ENCODE measurements at places on chromosomes 4 and X. TPM values are rescaled to one million over a fixed set of nuclear protein-coding genes. Genes with fewer than 3 reads are reported as not detected.

The RRAGB gene
- 71.4 TPM for polyA plus RNA-seq

The NUDT10 gene
- polyA plus RNA-seq = 29.5 TPM

The CPZ gene
- polyA plus RNA-seq = 11.9 TPM

The APOOL gene
- polyA plus RNA-seq = 21.3 TPM

The MMRN1 gene
- polyA plus RNA-seq = 3.7 TPM

The MAGEA9B gene
- polyA plus RNA-seq = not detected

The AADAT gene
- 34.6 TPM for polyA plus RNA-seq

The NAP1L5 gene
- 255 TPM for polyA plus RNA-seq

The RRH gene
- polyA plus RNA-seq = 0.59 TPM

The PCSK1N gene
- polyA plus RNA-seq = 481 TPM

The NLGN3 gene
- 127 TPM for polyA plus RNA-seq

The LEF1 gene
- 28.5 TPM for polyA plus RNA-seq

The HSD17B13 gene
- polyA plus RNA-seq = 1.4 TPM

The ANK2 gene
- 231 TPM for polyA plus RNA-seq

The CXorf38 gene
- polyA plus RNA-seq = 7.2 TPM

The LRCH2 gene
- 16.0 TPM for polyA plus RNA-seq

The TRIM75 gene
- polyA plus RNA-seq = not detected

The ZNF674 gene
- polyA plus RNA-seq = 7.4 TPM

The RNF150 gene
- polyA plus RNA-seq = 20.4 TPM

The RAB40A gene
- 3.0 TPM for polyA plus RNA-seq

The SSX3 gene
- polyA plus RNA-seq = not detected

The STOX2 gene
- polyA plus RNA-seq = 25.9 TPM

The PPP4R3C gene
- polyA plus RNA-seq = not detected

The PASD1 gene
- polyA plus RNA-seq = 0.08 TPM

The CNKSR2 gene
- 14.1 TPM for polyA plus RNA-seq

The SPATA18 gene
- polyA plus RNA-seq = 5.3 TPM

The COX7B2 gene
- polyA plus RNA-seq = not detected

The RIBC1 gene
- polyA plus RNA-seq = 7.4 TPM

The KCND1 gene
- 6.7 TPM for polyA plus RNA-seq

The SGMS2 gene
- polyA plus RNA-seq = 3.1 TPM

The CPLX1 gene
- 117 TPM for polyA plus RNA-seq

The CCDC149 gene
- polyA plus RNA-seq = 27.1 TPM

The RAB33A gene
- 52.5 TPM for polyA plus RNA-seq

The MAGEA8 gene
- polyA plus RNA-seq = 0.36 TPM

The RHOXF2B gene
- polyA plus RNA-seq = 0.14 TPM

The CT45A2 gene
- not detected for polyA plus RNA-seq

The MBNL3 gene
- polyA plus RNA-seq = 3.2 TPM

The TMEM192 gene
- polyA plus RNA-seq = 19.9 TPM

The USP17L29 gene
- polyA plus RNA-seq = not detected

The XAGE1B gene
- polyA plus RNA-seq = not detected

The ING2 gene
- 22.5 TPM for polyA plus RNA-seq
